ENCODE measurements at places on chromosomes 6 and 20.

- no peaks in the 10 kb centered on the region for H3K36me3 ChIP-seq
- H3K4me3 ChIP-seq, result no peak overlapping the region
- no peaks in the 10 kb centered on the region for H3K4me1 ChIP-seq
Observed at GRCh38 chr6:148573922-148574321, 172.9 kb upstream of the UST start.

DNA sequence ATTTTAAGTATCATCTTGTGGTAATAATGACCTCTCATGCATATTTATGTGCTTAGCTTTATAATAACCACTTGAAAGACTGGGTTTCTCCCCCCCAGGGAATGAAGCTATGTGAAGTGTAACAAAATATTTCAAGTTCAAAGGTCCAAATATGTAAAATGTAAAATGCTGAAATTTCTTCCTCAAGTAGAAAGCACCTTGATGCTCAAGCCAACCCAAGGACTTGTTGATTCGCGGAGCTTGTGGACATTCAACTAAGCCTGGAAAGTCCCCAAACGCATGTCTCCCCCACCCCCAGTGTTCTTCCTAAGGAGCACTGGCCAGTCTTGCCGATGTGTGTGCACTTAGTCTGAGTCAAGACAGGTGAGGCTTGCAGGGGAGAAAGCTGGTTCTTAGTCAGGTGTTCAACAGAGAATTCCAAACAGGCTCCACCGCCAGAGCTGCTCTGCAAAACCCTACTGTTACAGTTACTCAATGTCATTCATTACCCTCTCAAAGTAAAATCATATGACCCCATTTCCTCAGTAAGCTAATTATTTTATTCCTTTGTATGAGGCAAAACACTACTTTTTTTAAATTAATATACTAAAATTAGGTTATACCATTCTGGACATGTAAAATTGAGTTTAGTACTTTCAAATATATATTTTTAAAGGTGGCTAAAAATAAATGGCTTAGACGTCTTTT is 46.9 kb upstream of the QKI start:
- no peak overlapping the region for H3K4me3 ChIP-seq
- no peaks in the 10 kb centered on the region for H3K4me1 ChIP-seq

DNA sequence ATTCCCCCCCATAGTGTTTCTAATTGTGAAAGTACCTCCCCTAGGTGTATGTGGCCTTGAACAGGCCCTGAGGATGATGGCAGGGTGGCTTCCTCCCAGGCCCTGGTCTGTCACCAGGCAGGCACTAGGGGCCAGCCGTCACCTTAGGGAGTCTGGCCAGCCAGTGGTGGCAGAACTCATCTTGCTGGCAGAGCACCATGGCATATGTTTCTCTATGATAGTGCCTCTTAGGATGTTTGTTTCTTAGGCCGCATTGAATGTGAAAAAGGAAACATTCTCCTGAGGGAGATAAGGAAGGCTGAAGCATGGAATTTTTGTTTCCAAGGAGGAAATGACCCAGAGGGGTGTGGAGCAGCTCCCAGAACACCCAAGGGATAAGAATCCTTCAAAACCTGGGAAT is 45.2 kb upstream of the KLHL31 start:
- no peaks in the 10 kb centered on the region for H3K36me3 ChIP-seq
- H3K27ac ChIP-seq, result no peak overlapping the region
- DNase-seq, result no peak
- no peaks in the 10 kb centered on the region for H3K4me1 ChIP-seq
- no peaks in the 10 kb centered on the region for H3K27me3 ChIP-seq

DNA sequence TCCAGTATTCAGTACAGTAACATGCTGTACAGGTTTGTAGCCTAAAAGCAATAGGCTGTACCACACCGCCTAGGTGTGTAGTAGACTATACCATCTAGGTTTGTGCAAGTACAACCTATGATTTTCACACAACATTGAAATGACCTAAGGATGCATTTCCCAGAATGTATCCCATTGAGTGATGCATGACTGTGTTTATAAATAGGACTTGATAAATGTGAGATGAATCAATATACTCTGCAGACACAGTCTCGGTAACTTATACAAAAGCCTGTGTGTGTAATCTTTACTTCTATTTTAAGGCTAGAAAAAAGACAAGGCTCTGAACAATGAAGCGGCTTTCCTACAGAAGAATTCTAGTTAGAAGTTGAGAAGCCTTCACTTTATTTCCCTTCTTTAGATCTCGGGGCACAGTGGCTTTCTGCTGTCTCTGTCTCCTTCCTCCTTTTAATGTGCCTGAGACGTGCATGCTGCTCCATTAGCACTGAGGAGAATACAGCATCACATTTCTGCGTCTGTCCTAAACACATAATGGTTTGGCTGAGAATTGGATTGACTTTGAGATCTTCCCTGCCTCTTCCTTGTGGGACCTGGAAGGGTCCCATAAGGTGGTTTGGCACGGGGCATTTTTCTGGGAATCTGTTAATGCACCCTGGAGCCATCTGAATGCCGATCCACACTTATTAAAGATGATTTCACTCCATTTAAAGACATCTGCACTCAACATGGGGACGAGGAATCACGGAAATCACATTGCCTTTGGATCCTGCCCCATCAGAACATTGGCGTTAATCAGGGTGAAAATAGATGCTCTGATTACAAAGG is 112.5 kb downstream of the SCML4 start:
- no peaks in the 10 kb centered on the region for H3K36me3 ChIP-seq
- H3K27ac ChIP-seq, result no peak overlapping the region
- H3K4me3 ChIP-seq, result no peak overlapping the region
- H3K4me1 ChIP-seq, result no peaks in the 10 kb centered on the region

GRCh38 chr6:98931696-98932095 is 16.1 kb downstream of the FBXL4 start:
- H3K27ac ChIP-seq, result no peak overlapping the region
- H3K4me1 ChIP-seq, result no peaks in the 10 kb centered on the region
- no peak for DNase-seq
- no peaks in the 10 kb centered on the region for H3K36me3 ChIP-seq

- H3K27ac ChIP-seq, result no peak overlapping the region
- H3K4me1 ChIP-seq, result no peaks in the 10 kb centered on the region
- H3K27me3 ChIP-seq, result no peaks in the 10 kb centered on the region
- no peak for DNase-seq
- no peaks in the 10 kb centered on the region for H3K36me3 ChIP-seq
- H3K4me3 ChIP-seq, result no peak overlapping the region
Observed at GRCh38 chr6:132872923-132873322, 58.6 kb downstream of the RPS12 start.

DNA sequence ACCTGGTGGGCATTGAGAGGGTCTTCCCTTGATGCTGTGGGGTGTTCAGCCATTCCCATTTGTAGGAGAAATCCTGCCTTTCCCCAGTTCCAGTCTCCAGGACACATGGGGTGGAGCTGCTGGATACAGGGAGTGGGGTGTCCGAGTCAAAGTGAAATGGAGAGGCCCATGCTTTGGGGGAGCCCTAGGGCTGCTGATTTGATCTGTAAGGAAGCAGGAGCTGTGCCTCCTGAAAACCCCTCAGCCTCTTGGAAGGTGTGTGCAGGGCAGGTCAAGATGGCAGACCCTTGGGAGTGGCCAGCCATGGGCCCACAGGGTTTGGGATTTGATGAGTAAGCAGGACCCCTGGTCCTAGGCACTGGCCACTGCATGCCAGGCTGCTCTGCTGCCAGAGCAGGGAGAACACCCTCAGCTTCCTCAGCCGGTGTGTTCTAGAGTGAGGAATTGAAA is 82.0 kb downstream of the SERAC1 start:
- no peaks in the 10 kb centered on the region for H3K4me1 ChIP-seq
- H3K36me3 ChIP-seq, result peaks cover 66% of the 10 kb centered on the region
- H3K27me3 ChIP-seq, result no peaks in the 10 kb centered on the region

GRCh38 chr20:3011752-3012151 is 31.7 kb upstream of the GNRH2 start:
- no peak for DNase-seq
- no peak overlapping the region for H3K27ac ChIP-seq
- H3K4me1 ChIP-seq, result no peaks in the 10 kb centered on the region
- peaks cover 9% of the 10 kb centered on the region for H3K36me3 ChIP-seq
- no peaks in the 10 kb centered on the region for H3K27me3 ChIP-seq

- no peak for DNase-seq
- no peaks in the 10 kb centered on the region for H3K27me3 ChIP-seq
- H3K4me1 ChIP-seq, result peaks cover 3% of the 10 kb centered on the region
Observed at GRCh38 chr6:151241853-151242252, 2.1 kb downstream of the AKAP12 start.

DNA sequence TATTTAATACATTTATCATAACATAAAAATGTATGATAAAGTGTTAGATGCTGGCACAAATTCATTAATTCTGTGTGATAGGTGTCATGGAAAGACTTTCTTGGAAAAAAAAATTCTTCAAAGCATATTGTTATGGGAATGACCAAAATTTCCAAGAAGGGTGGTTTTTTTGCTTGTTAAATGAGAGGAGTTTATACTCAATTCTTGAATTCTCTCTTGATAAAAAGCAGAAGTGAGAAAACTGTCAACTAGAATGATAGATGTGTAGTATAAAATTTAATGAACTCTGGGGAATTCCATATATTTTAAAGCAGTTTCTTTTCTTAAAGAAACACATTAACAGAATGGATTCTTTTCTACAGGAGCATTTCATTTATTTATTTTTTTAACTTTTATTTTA is 62.0 kb upstream of the SNAP91 start:
- H3K4me3 ChIP-seq, result no peak overlapping the region
- no peaks in the 10 kb centered on the region for H3K4me1 ChIP-seq
- H3K27ac ChIP-seq, result no peak overlapping the region
- no peak for DNase-seq
- no peaks in the 10 kb centered on the region for H3K36me3 ChIP-seq
- H3K27me3 ChIP-seq, result no peaks in the 10 kb centered on the region

- no peaks in the 10 kb centered on the region for H3K27me3 ChIP-seq
- no peak overlapping the region for H3K4me3 ChIP-seq
- peak; percentile 13 for DNase-seq
Observed at GRCh38 chr6:105122717-105123116, 57.1 kb downstream of the POPDC3 start.

DNA sequence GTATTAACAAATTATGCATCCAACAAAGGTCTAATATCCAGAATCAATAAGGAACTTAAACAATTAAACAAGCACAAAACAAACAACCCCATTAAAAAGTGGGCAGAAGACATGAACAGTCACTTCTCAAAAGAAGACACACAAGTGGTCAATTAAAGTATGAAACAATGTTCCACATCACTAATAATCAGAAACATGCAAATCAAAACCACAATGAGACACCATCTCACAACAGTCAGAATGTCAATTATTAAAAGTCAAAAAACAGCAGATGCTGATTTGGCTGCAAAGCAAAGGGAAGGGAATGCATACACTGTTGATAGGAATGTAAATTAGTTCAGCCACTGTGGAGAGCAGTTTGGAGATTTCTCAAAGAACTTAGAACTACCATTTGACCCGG is 129.3 kb downstream of the PFDN4 start:
- no peak overlapping the region for H3K27ac ChIP-seq
- DNase-seq, result no peak
- H3K27me3 ChIP-seq, result no peaks in the 10 kb centered on the region
- no peaks in the 10 kb centered on the region for H3K36me3 ChIP-seq
- H3K4me1 ChIP-seq, result no peaks in the 10 kb centered on the region

DNA sequence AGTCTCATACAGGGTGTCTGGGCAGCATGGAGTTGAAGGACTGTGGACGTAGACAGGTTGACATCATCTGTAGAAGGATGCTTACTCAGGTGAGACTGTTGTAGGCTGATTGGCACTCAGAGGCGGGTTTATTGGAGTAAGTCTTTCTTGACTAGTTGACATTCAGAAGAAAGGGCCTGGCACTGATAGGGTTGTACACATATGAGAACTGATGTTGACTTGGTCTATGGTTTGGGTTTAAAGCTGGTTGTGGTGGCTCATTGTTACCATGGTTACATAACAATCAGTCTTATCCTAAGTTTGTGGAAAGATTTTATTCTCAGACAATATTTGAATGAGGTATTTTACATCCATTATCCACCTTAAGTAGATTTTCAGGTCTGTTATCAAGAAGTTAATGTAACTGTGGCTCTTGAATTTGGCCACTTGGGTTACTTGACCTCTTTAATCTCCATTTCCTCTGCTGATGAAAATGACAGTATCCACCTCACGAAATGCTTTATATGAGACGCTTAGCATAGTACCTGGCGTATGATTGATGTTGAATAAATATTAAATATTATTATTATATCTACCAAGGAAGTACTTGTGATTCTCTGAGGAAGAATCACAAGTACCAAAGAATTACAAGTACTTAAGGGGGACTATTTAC is 109.3 kb downstream of the DNAH8 start:
- no peaks in the 10 kb centered on the region for H3K36me3 ChIP-seq
- DNase-seq, result no peak
- H3K27ac ChIP-seq, result no peak overlapping the region
- no peaks in the 10 kb centered on the region for H3K27me3 ChIP-seq
- no peaks in the 10 kb centered on the region for H3K4me1 ChIP-seq

- no peak overlapping the region for H3K27ac ChIP-seq
- H3K4me3 ChIP-seq, result no peak overlapping the region
- H3K27me3 ChIP-seq, result no peaks in the 10 kb centered on the region
- DNase-seq, result no peak
Observed at GRCh38 chr6:33142501-33143070, 49.7 kb downstream of the COL11A2 start.

DNA sequence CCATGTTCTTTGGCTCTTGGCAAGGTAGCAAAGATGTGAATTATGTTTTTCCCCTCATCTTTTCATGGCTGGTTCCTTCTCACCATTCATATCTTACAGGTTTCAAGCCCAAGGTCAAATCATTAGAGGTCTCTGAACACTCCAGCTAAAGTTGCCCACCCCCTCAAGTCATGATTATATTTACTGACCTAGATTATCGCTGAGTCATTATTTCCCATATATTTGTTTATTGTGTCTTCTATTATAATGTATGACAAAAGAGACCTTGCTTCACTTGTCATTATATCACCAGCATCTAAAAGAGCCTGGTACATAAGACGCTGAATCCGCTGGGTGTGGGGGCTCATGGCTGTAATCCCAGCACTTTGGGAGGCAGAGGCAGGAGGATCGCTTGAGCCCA is 12.4 kb downstream of the DSN1 start:
- H3K27ac ChIP-seq, result no peak overlapping the region
- H3K4me1 ChIP-seq, result no peaks in the 10 kb centered on the region
- H3K4me3 ChIP-seq, result no peak overlapping the region
- H3K27me3 ChIP-seq, result no peaks in the 10 kb centered on the region
- no peak for DNase-seq
- H3K36me3 ChIP-seq, result peaks cover 22% of the 10 kb centered on the region

All from trophoblast cell (in vitro differentiated cells and primary cell).